ENCODE measurements at places on chromosomes 5 and 9. TPM values are rescaled to one million over a fixed set of nuclear protein-coding genes. Genes with fewer than 3 reads are reported as not detected.

DNA sequence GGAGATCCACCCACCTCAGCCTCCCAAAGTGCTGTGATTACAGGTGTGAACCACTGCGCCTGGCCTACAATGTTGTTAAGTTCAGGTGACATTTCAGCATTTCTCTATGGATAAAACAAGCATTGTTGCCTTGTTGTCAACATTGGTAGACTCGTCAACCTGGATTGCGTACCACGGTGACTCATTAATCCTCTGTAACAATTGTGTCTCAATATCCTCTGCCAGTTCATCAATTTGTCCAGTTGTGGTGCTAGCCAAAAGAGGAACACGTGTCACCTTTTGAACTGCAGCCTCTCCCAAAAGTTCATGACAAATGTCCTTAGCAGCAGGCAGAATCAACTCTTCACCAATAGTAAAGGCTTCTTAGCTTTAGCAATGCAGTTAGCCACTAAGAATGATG, 46.3 kb upstream of the LARP1 start:
- H3K4me3 ChIP-seq: no peak overlapping the region
- DNase-seq: no peak
- no peaks in the 10 kb centered on the region for H3K4me1 ChIP-seq
- H3K36me3 ChIP-seq: no peaks in the 10 kb centered on the region
- H3K27ac ChIP-seq: no peak overlapping the region

DNA sequence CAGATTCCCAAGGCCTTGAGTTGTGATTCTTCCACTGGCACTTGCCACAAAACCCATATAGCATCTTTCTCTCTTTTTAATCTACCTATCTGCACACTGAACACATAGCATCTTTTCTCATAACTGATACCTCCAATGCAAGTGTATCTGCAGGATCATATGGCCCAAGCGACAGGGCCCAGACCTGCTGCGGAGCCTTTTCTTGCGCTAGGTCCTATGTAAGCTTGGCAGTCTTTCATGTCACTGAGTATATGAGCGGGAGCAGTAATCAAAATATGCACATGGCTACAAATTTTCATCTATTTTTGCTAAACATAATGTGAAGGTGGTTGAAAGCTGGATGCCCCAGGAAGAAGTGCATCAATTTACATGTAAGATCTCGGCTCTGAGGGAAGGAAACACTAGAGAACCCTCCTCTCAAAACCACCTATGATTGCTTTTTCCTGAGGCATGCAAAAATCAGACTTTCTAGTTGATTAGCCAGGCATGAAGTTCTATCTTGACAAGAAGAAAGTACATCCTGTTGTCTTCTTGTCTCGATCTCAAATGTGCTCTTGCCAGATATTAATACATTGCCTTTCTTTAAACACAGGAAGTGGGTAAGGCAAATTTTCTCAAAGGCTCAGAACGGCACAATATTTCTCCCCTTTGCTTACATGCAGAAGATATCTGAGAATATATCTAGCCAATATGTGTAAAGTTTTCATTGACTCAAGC, 26.9 kb upstream of the CEMIP2 start:
- DNase-seq: no peak
- no peaks in the 10 kb centered on the region for H3K36me3 ChIP-seq
- H3K4me1 ChIP-seq: peaks cover 60% of the 10 kb centered on the region
- H3K27me3 ChIP-seq: no peaks in the 10 kb centered on the region
- H3K4me3 ChIP-seq: peak overlapping the region; percentile 21

- H3K4me1 ChIP-seq: no peaks in the 10 kb centered on the region
- no peaks in the 10 kb centered on the region for H3K27me3 ChIP-seq
- H3K27ac ChIP-seq: no peak overlapping the region
- H3K4me3 ChIP-seq: no peak overlapping the region
- DNase-seq: no peak
Measured at GRCh38 chr9:87991151-87991870, 17.0 kb upstream of the CDK20 start.

DNA sequence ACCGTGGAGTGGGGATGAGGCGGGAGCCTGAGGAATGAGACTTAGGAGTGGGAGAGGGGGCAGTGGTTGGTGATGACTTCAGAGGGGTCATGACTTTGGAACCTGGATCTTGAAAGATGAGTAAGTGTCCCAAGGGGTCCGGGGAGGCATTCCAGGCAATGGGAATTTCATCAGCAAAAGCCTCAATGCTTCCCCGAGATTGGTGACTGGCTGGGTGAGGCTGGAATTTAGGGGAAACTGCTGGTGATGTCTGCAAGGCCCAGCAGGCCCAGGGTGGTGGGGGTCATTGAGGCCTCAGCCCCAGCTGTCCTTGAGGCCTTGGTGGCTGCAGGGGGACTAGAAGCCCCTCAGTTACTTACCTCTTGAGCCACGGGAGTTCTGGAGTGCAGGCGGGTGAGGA, 7.5 kb downstream of the NDST1 start:
- no peaks in the 10 kb centered on the region for H3K4me1 ChIP-seq
- no peaks in the 10 kb centered on the region for H3K36me3 ChIP-seq
- H3K4me3 ChIP-seq: no peak overlapping the region
- no peak overlapping the region for H3K27ac ChIP-seq
- no peak for DNase-seq

ENTREP1 gene
- not detected for total RNA-seq

- H3K4me3 ChIP-seq: no peak overlapping the region
- no peaks in the 10 kb centered on the region for H3K4me1 ChIP-seq
- H3K27me3 ChIP-seq: no peaks in the 10 kb centered on the region
- no peak for DNase-seq
- H3K27ac ChIP-seq: no peak overlapping the region
Measured at GRCh38 chr5:176405656-176406435, 10.5 kb downstream of the CLTB start.

DNA sequence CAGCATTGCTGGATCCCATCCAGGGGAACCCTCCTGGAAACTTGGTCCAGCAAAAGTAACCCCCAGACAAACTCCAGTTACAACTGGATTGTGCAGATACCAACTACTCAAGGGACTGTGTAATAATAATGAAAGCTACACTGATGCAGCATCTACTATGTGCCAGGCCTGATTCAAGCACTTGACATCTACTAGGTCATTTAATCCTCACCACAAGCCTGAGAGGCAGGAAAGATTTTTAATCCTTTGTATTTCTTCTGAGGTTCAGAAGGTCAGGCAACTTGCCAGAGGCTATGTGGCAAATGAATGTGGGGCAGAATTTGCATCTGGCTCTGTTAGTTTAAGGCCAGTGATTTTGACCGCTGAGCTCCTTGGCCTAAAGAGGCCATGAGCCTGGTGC, 29.5 kb upstream of the FOXI1 start:
- H3K4me1 ChIP-seq: no peaks in the 10 kb centered on the region
- peaks cover 67% of the 10 kb centered on the region for H3K36me3 ChIP-seq
- no peak overlapping the region for H3K27ac ChIP-seq
- DNase-seq: no peak
- H3K4me3 ChIP-seq: no peak overlapping the region

- H3K36me3 ChIP-seq: no peaks in the 10 kb centered on the region
- DNase-seq: no peak
- no peaks in the 10 kb centered on the region for H3K4me1 ChIP-seq
Measured at GRCh38 chr9:11135851-11136250, 523.0 kb upstream of the PTPRD start.

ARHGEF28 gene
- total RNA-seq: 0.28 TPM

GRCh38 chr9:108812396-108813025, 43.3 kb downstream of the ACTL7B start:
- no peak for DNase-seq
- H3K27ac ChIP-seq: no peak overlapping the region
- H3K27me3 ChIP-seq: no peaks in the 10 kb centered on the region
- H3K4me3 ChIP-seq: no peak overlapping the region

DNA sequence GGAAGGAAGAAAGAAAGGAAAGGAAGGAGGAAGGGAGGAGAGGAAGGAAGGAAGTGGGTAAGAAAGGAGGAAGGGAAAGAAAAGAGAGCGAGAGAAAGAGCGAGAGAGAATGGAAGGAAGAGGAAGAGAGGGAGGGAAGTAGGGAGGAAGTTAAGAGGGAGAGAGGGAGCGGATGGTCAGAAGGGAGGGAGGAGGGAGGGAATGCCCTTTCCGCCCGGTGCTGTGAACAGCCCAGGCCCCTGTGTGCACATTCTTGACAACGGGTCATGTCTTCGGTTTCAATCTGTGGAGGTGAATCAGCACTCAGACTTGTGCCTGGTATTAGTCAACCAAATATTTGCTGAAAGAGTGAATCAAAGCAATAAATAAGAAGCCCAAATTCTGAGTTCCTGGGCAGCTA, 39.2 kb downstream of the PRUNE2 start:
- H3K4me3 ChIP-seq: no peak overlapping the region
- H3K27ac ChIP-seq: no peak overlapping the region
- no peaks in the 10 kb centered on the region for H3K4me1 ChIP-seq
- no peaks in the 10 kb centered on the region for H3K27me3 ChIP-seq

ZNF483 gene
- total RNA-seq: 2.7 TPM

DNA sequence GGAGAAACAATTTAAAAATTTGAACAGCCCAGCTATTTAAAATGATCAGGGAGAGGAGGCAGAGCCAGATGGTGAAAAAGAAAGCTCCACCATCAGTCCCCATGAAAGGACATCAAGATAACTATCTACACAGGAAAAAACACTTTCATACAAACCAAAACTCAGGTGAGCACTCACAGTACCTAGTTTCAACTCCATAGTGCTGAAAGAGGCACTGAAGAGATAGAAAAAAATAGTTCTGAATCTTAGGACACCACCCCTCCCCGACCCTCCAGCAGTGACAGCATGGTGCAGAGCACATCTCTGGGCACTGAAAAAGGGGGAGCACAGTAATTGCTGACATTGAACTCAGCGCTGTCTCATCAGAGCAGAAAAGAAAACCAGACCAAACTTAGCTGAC, 732.9 kb downstream of the CETN3 start:
- no peaks in the 10 kb centered on the region for H3K36me3 ChIP-seq
- no peak overlapping the region for H3K27ac ChIP-seq
- H3K4me3 ChIP-seq: no peak overlapping the region
- DNase-seq: no peak
- H3K4me1 ChIP-seq: no peaks in the 10 kb centered on the region

- no peak overlapping the region for H3K27ac ChIP-seq
- H3K36me3 ChIP-seq: no peaks in the 10 kb centered on the region
- H3K4me3 ChIP-seq: peak overlapping the region; percentile 70
- H3K4me1 ChIP-seq: peaks cover 26% of the 10 kb centered on the region
- no peak for DNase-seq
- no peaks in the 10 kb centered on the region for H3K27me3 ChIP-seq
Measured at GRCh38 chr9:113151696-113152630, 1.2 kb downstream of the SLC31A2 start.

- no peak for DNase-seq
- no peaks in the 10 kb centered on the region for H3K36me3 ChIP-seq
- no peak overlapping the region for H3K27ac ChIP-seq
- H3K4me3 ChIP-seq: no peak overlapping the region
- H3K4me1 ChIP-seq: peaks cover 29% of the 10 kb centered on the region
Measured at GRCh38 chr5:38450627-38451026, 105.8 kb downstream of the LIFR start.

DNA sequence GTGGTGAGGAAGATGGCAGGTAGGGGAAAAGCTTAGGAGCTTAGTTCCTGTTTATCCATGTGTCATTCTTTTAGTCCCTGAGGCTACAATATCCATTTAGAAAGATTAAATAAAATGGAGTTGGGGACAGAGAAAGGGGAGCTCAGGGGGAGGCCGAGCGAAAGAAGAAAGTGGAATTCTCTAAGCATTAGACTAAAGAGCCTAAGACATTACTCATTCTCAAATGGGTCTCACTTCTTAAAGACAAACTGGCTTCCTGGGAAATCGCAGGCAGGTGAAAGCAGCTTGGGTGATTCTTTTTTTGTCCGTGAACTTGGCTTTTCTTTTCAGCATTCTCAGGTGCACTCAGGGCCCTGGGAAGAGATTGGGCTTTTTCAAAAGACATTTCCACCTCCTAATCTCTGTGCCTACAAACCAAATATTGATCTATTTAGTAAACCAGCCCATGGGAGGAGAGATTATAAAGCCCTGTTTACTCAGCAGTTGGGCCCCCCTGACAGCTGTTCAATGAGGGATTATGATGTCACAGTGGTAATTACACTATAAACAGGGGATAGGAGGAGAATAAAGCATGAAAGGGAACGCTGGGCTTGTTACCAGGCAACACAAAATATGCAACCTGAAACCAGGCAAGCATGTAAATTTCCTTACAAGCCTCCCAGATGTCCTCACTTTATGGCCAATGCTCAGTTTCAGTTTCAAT, 584.0 kb downstream of the ACTL7B start:
- no peak for DNase-seq
- H3K27ac ChIP-seq: no peak overlapping the region
- H3K4me1 ChIP-seq: no peaks in the 10 kb centered on the region
- no peaks in the 10 kb centered on the region for H3K36me3 ChIP-seq
- no peak overlapping the region for H3K4me3 ChIP-seq

DNA sequence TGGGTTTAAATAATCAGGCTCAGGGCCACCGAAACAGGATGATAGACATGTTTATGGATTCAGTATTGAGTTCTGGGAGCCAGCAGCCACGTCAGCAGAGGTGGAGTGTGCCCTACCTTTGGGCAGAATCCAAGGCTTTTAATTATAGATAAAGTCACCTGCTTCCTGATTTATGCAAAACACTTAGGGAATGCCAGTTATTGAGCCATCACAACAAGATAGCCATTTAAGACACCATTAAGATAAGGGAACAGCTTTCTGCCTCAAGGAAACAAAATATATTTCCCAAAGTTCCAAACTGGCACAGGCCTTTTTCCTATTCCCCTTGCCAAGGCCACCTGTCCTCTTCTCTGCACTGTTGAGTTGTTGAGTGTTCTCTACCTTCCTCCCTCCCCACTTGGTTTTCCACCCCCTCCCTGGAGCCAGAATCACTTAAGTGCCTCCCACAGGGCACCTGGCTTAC, 2.4 kb downstream of the CCL28 start:
- no peaks in the 10 kb centered on the region for H3K4me1 ChIP-seq
- H3K36me3 ChIP-seq: no peaks in the 10 kb centered on the region
- no peak for DNase-seq
- no peak overlapping the region for H3K4me3 ChIP-seq

- H3K36me3 ChIP-seq: no peaks in the 10 kb centered on the region
- no peaks in the 10 kb centered on the region for H3K4me1 ChIP-seq
- no peak overlapping the region for H3K27ac ChIP-seq
Measured at GRCh38 chr9:2418619-2419018, 203.0 kb upstream of the VLDLR start.

GRCh38 chr5:7597059-7597642, 201.2 kb downstream of the ADCY2 start:
- H3K4me1 ChIP-seq: no peaks in the 10 kb centered on the region
- no peak overlapping the region for H3K27ac ChIP-seq
- no peaks in the 10 kb centered on the region for H3K36me3 ChIP-seq
- no peak overlapping the region for H3K4me3 ChIP-seq
- no peaks in the 10 kb centered on the region for H3K27me3 ChIP-seq

- no peaks in the 10 kb centered on the region for H3K27me3 ChIP-seq
- peaks cover 27% of the 10 kb centered on the region for H3K4me1 ChIP-seq
- H3K4me3 ChIP-seq: peak overlapping the region; percentile 97
- peak overlapping the region; percentile 98 for H3K27ac ChIP-seq
- DNase-seq: peak; percentile 91
Measured at GRCh38 chr5:42951293-42951840, 88.8 kb downstream of the ANXA2R start.

- H3K4me1 ChIP-seq: no peaks in the 10 kb centered on the region
- no peaks in the 10 kb centered on the region for H3K36me3 ChIP-seq
- no peak overlapping the region for H3K27ac ChIP-seq
- no peaks in the 10 kb centered on the region for H3K27me3 ChIP-seq
- no peak for DNase-seq
- H3K4me3 ChIP-seq: no peak overlapping the region
Measured at GRCh38 chr9:5976674-5977397, 38.6 kb downstream of the RANBP6 start.

All from CD8-positive, alpha-beta memory T cell (primary cell).